ENCODE measurements at places on chromosomes 2 and 18.
A peak's percentile ranks its signal among the peaks of the same experiment; 100 is the strongest.

DNA sequence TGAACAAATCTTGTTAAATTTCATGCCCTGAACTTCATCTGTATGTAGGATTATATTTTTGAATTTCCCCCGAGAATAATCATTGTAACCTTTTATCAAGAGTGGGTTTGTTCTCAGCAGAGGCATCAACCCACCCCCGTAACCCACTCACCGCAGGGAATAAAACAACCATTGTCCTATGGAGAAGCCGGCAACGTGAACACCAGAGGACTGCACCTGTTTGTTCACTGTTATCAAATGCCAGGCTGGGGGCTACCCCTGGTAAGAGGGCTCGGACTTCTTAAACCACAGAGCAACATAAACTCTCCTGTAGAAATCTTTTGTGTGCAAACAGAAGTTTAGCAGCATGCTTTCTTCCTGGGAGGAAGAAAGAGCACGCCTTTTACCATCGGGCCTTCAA, 610.4 kb downstream of the ERBB4 start:
- DNase-seq, result no peak

DNA sequence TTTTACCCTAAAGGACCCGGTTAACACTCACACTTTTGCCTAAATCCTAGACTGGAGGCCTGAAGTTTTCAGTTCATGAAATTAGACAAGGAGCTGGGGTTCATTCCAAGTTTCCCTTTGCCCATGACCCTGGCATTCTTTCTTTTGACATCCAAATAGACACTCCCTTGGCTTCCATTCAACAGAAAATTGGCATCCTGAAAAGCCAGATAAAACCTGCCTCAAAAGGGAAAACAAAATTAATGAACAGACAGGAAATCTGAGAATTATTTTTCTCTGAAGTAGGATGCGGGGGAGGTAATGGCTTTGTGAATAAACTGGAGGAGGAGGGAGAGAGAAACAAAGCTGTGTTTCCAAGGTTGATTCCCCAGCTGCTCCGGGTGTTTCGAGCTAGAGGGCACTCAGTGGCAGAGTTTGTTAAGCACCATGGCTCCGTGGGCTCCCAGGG, 41.0 kb downstream of the SPP2 start:
- DNase-seq, result no peak

- no peak for DNase-seq
These were observed 58.2 kb upstream of the PKDCC start for GRCh38 chr2:41989501-41990180.

- no peak for DNase-seq
These were observed 77.2 kb downstream of the MDH1 start for GRCh38 chr2:63665846-63666475.

GRCh38 chr2:240200230-240201051, 60.0 kb upstream of the OTOS start:
- peak; percentile 56 for DNase-seq

DNA sequence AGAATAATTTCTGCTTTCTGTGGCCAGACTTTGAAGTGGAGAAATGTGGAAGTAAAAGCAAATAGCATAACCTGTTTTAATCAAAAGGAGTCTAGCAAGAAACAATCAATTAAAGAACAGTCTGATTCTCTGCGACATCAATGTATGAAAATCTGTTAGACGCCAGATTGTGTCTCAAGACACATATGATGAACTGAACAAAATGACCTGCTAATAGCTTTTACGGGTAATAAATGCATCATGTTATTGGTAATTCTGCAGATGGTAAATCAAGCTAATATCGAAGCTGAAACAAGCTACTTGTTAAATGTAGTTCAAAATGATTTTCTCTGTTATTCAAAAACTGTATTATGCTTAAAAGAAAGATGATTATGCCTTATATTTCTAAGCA, 208.5 kb upstream of the FIGN start:
- DNase-seq, result no peak

DNA sequence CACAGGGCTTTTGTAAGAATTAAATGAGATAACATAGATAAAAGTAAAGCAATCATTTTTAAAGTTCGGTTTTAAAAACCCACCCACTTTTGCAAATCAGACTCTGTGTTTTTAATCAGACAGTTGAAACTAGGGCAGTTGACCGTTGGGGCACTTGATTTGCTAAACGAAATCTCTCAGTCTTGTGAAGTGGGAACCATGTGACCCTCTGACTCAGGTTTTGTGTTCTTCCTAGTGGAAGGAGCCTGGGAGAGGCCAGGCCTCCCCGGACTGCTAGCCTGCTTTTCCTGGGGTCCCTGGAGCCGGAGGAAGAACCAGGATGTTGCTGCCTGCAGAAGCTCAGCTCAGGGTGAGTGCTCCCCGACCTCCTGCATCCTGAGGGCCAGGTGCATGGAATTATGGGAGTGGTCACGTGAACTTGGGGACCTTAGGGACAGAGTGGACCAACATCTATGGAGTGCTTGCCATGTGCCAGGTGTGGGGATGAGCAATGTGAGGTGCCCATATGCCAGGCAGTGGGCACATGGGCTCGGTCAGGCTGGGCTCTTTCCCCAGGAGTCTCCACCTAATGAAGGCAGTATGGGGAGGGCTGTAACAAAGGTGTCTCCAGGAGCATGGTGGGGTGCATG, 3.9 kb downstream of the C2orf72 start:
- DNase-seq, result no peak

- DNase-seq, result no peak
These were observed 728.7 kb downstream of the CCDC85A start for GRCh38 chr2:56912490-56912889.

DNA sequence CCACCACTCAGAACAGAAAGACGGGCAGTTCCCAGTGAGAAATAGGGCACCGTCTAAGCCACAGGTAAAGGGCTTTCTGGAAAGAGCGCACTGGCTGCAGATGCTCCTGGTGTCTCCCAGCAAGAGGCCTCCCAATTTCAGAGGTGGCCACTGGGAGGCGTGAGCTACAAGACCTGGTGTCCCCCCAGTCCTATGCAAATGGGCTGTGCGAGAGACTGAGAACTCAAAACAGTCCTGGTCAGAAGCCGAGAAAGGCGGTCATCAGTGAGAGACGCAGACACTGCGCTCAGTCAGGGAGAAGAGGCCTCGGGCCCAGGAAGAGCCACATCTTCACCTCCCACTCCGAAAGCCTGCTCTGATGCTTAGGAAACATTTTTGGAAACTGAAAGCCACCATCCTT, 179.5 kb downstream of the EIPR1 start:
- DNase-seq, result peak; percentile 21

DNA sequence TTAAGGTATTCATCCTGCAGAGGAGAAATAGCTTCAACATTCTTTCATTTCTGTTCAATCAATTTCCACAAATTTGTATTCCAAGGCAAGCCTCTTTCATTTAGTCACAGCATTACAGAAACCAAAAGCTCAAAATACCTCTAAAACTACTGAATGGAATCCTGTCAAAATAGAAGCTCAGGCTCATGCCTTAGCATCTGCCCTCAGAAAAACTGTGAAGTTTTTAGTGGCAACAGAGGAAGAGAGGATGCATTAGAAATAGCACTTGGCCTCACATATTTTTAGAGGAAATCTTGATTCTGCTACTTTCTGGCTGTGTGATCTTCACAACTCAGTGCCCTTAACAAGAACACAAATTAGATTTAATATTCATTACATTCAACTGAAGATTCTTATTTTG, 69.1 kb upstream of the GALNT13 start:
- DNase-seq, result no peak

DNA sequence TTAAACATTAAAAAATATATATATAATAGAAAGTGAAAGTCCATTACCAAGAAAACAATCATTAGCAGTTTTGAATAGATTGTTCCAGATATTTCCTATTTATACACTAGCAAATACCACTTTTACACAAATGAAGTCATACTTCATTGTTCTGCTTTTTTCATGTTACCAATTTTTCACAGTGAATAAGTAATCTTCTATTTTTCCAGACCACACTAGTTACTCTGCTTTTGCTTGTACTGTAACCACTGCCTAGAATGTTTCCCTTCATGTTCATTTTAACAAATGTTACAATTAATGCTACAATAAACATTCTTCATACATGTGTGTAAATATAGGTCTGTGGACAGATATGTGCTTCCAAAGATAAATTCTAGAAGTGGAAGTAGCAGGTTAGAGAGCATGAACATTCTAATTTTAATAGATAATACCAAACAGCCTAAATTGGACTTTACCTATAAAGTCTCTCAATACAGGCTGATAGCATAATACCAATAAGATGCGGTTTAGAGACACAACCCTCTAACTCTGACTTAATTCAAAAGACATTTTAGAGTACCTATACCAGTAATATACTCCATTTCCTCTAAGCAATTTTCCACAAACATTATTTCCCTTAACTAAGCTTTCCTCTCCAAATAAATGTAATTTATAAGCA, 17.0 kb downstream of the ITSN2 start:
- DNase-seq, result no peak

DNA sequence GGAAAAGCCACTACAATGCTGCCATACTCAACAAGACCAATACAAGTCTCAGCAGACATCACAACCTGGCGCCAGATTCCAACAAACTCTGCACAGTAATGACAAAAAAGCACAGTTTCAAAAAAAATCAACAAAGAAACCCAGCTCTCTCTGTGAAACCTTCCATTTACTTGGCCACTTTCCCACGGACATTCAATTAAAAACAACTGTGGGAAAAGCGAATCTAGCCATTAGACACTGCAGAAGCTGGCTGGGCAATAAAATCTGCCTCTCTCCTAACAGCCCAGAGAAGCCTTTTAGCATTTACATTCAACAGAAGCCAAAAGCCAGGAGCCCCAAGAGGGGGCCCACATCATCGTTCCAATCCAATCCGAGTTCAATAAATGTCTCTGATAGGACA, 128.9 kb downstream of the HDAC4 start:
- no peak for DNase-seq

GRCh38 chr2:40197121-40197520, 254.8 kb downstream of the SLC8A1 start:
- no peak for DNase-seq

DNA sequence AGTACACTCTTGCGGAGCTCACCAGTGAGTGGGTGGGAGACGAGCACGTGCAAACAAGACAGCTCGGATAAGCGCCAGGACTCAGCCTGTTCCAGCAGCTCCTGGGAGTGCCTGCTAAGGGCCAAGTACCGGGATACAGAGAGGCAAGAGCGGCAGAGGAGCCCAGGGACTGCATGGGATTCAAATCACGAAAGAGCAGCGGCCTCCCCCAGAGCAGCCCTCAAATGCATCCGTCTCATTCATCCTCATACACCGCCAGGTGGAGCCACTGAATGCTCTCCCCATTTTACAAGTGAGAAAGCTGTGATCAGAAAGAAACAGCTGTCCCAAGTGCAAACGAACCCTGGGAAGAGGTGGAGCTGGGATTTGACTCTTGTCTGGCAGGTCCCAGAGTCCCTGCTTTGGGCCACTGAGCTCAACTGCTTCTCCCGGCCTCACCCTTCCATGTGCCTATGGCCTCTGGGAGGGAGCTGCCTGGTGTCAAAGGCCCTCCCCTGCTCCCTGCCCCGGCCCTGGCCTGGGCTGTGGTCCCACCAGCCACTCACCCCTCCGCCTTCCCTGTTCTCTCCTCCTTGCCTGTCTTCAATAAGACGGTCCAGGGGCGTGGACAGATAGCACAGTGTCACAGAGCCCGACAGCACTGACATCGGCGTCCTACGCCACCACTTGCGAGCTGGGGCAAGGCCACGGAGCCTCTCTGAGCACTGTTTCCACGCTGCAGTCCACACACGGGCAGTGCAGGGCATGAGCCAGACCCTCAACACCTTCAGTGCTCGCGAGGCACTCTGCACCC, 72.8 kb upstream of the TAF1B start:
- DNase-seq, result peak; percentile 79

DNA sequence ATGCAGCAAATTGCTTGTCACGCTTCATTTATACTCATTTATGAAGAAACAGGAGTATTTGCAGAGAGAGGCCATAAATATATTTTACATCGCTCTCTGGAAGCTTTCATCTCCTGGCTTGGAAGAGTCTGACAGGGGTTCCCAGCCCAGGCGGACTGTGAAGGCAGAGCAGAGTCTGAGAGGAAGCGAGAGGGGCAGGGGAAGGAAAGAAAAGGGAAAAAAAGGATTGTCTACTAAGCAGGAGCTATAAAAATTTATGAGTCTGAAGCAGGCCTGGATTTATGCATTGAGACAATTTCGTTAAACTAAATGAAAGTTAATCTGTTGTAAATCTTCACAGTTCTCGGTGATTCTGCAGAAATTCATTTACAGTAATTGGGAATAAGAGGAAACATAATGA, 143.9 kb upstream of the GYPC start:
- DNase-seq, result no peak

GRCh38 chr2:62443886-62444285, 62.1 kb downstream of the TMEM17 start:
- DNase-seq, result no peak

DNA sequence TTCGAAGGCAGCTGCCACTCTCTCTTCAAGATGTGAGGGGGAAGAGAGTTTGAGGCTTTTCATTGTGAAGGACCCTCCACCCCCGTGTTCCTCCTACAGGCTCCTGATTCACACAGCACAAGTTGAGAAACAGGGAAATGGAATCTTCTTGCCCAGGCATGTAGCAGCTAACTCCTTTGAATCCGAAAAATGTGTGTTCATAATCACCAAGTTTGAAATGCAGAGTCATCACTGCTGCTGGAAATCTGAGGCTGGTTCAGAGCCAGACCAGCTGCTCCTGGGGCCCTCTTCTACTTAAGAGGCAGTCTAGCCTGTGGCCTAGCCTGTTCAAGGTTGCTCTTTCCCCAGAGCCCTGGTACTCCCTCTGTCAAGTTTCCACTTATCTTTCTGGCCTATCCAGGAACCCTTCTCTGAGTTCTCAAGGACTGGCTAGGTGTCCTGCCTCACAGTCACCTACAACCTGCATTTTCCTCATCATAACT, 166.4 kb downstream of the TMEM247 start:
- peak; percentile 24 for DNase-seq

DNA sequence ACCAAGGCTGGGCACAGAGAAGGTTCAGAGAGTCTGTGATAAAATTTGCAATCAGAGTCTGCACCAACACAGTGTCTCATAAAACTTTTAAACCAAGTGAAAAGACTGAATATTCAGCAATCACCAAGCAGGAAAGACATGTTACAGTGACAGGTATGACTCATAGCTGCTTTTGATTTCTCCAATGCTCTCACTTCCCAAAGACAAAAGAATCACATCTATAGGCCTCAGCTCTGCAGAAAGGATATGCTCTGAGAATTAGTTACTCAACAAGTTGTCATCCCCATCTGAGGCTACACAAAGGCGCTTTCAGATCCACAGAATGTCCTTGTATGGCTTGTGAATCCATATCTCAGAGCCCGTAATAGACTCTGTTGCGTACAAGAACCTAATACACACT, 92.5 kb downstream of the KCNF1 start:
- DNase-seq, result no peak

- no peak for DNase-seq
These were observed 264.4 kb upstream of the FIGN start for GRCh38 chr2:164000176-164000575.

- no peak for DNase-seq
These were observed 2.3 kb upstream of the LPIN2 start for GRCh38 chr18:3015204-3015592.

GRCh38 chr2:221334481-221335218, 237.5 kb downstream of the EPHA4 start:
- no peak for DNase-seq

DNA sequence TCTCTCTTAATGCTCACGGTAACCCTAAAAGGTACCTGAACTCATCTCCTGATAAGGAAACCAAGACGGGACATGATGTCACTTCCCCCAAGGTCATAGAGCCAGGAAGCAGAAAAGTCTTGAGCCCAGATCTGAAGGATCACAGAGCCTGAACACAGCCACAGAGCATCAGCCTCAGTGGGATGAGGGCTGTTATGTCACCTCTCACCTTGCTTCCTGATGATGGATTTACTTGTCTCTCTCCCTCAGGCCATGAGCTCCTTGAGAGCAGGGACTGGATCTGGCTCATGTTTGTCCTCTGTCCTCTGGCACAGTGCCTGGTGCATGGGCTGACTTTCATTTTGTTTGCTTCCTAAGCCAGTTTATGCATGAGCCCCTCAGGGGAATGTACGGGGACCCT, 54.2 kb downstream of the SERTAD2 start:
- no peak for DNase-seq
